ENCODE measurements at places on chromosomes 6 and 20.

DNA sequence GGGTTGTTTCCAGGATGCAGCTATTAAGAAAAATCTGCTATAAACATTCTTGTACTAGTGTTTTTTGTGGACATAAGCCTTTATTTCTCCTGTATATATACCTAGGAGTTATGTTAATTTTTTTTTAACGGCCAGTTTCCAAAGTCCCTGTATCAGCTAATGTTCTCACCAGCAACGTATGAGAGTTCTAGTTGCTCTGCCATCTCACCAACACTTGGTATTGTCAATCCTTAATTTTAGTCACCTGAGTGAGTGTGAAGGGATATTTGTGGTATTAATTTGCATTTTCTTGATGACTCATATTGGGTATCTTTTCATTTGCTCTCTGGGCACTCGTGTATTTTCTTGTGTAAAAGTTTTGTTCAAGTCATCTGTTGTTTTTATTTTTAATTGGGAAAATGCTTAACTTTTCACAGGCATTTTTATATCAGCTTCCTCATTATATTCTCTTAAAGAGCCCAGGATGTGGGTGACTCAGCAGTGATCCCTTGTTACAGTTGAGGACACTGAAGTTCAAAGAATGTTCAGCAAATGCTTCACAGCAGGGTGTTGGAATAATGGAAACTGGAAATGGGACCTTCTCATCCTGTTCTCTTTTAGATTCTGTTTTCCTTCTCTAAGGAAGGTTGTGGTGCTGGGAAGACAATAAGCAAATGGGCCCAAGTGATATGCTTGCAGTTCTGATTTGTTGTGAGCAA lies 211.7 kb upstream of the PRND start:
- no peak for DNase-seq

GRCh38 chr6:88705601-88706000 lies 257.8 kb downstream of the RNGTT start:
- DNase-seq: no peak

GRCh38 chr6:31908791-31909190 lies 6.9 kb upstream of the ZBTB12 start:
- DNase-seq: no peak

GRCh38 chr6:34650823-34651222 lies 45.7 kb downstream of the ILRUN start:
- DNase-seq: no peak

DNA sequence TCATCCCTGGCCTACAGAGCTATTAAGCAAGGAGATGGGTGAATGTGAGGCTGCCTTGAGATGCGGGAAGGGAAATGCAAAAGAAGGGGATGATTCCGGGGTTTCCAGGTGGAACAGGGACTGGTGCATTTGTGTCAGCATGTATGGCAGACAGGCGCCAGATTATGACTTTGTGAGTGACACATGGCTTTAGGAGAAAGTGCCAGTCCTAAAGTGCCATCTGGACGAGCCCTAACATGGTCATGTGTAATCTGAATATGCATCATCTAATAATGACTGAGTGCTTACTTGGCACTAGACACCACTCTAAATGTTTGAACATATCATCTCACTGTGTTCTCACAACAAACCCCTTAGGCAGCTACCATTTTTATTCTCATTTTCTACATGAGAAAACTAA lies 195.0 kb upstream of the TSHZ2 start:
- no peak for DNase-seq

Data from stimulated activated CD8-positive, alpha-beta memory T cell treated with anti-CD3 and anti-CD28 coated beads, Interleukin-4, amount 100 ng/mL, for 1 hour (primary cell).